ENCODE measurements at places on chromosomes 16 and 17. TPM values are rescaled to one million over a fixed set of nuclear protein-coding genes. Genes with fewer than 3 reads are reported as not detected.

- H3K36me3 ChIP-seq: no peaks in the 10 kb centered on the region
- DNase-seq: no peak
- no peak overlapping the region for H3K27ac ChIP-seq
- H3K4me1 ChIP-seq: no peaks in the 10 kb centered on the region
These were observed 68.8 kb downstream of the KATNIP start for GRCh38 chr16:27618606-27619327.

The FOXC2 gene
- total RNA-seq: 0.13 TPM

GRCh38 chr17:18921912-18922451, 30.0 kb upstream of the SLC5A10 start:
- H3K4me3 ChIP-seq: no peak overlapping the region
- no peak overlapping the region for H3K27ac ChIP-seq
- H3K36me3 ChIP-seq: peaks cover 15% of the 10 kb centered on the region

- no peaks in the 10 kb centered on the region for H3K36me3 ChIP-seq
- no peaks in the 10 kb centered on the region for H3K27me3 ChIP-seq
- H3K4me1 ChIP-seq: no peaks in the 10 kb centered on the region
- H3K4me3 ChIP-seq: no peak overlapping the region
These were observed 10.4 kb upstream of the SLC47A2 start for GRCh38 chr17:19726631-19727376.

The NOG gene
- 0.15 TPM for total RNA-seq

DNA sequence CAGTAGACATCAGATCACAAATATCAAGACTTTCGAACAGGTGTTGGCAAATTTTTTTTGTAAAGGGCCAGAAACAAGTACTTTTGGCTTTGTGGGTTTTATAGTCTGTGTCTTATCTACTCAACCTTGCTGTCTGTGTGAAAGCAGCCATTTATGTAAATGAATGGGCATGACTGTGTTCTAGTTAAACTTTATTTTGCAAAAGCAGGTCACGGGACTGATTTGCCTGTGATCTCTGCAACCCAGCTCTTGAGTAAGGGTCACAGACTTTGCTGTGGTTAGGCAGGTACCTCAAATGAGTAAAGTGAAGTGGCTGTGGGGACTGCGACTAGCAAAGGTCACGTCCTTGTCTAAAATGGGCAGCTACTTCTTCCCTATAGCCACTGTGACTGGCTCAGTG, 136.5 kb downstream of the FTO start:
- H3K27ac ChIP-seq: no peak overlapping the region
- H3K36me3 ChIP-seq: no peaks in the 10 kb centered on the region
- no peak overlapping the region for H3K4me3 ChIP-seq

The HCRT gene
- total RNA-seq: not detected

The FTO gene
- 72.7 TPM for total RNA-seq

The KRTAP1-5 gene
- total RNA-seq: not detected

DNA sequence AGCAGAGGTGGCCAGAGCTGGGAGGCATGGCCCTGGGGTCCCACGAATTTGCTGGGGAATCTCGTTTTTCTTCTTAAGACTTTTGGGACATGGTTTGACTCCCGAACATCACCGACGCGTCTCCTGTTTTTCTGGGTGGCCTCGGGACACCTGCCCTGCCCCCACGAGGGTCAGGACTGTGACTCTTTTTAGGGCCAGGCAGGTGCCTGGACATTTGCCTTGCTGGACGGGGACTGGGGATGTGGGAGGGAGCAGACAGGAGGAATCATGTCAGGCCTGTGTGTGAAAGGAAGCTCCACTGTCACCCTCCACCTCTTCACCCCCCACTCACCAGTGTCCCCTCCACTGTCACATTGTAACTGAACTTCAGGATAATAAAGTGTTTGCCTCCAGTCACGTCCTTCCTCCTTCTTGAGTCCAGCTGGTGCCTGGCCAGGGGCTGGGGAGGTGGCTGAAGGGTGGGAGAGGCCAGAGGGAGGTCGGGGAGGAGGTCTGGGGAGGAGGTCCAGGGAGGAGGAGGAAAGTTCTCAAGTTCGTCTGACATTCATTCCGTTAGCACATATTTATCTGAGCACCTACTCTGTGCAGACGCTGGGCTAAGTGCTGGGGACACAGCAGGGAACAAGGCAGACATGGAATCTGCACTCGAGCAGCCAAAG, 2.3 kb downstream of the CSF3 start:
- no peaks in the 10 kb centered on the region for H3K27me3 ChIP-seq
- no peaks in the 10 kb centered on the region for H3K36me3 ChIP-seq
- no peak overlapping the region for H3K27ac ChIP-seq
- H3K4me3 ChIP-seq: no peak overlapping the region
- no peaks in the 10 kb centered on the region for H3K4me1 ChIP-seq
- DNase-seq: no peak

DNA sequence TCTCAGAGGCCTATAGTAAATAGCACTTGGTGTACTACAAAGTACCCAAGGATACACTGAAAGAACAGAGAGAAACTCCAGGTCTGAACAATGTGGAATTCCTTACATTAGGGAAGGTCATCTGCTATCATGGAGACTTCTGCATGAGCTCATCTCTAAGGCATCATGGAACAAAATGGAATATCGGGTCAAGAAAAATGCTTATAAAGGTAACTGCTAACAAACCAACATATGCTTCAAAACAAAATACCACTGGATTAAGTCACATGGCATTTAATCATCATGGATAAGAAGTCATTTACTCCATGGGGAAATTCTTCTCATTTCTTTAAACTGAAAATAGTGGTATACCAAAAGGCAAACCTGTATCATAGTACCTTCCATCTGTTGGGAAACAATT, 34.2 kb downstream of the TXNDC11 start:
- no peak for DNase-seq
- H3K27ac ChIP-seq: no peak overlapping the region
- no peaks in the 10 kb centered on the region for H3K4me1 ChIP-seq
- H3K36me3 ChIP-seq: no peaks in the 10 kb centered on the region
- H3K27me3 ChIP-seq: no peaks in the 10 kb centered on the region
- H3K4me3 ChIP-seq: no peak overlapping the region

The PPY gene
- total RNA-seq: not detected

The IGF2BP1 gene
- total RNA-seq: 517 TPM

DNA sequence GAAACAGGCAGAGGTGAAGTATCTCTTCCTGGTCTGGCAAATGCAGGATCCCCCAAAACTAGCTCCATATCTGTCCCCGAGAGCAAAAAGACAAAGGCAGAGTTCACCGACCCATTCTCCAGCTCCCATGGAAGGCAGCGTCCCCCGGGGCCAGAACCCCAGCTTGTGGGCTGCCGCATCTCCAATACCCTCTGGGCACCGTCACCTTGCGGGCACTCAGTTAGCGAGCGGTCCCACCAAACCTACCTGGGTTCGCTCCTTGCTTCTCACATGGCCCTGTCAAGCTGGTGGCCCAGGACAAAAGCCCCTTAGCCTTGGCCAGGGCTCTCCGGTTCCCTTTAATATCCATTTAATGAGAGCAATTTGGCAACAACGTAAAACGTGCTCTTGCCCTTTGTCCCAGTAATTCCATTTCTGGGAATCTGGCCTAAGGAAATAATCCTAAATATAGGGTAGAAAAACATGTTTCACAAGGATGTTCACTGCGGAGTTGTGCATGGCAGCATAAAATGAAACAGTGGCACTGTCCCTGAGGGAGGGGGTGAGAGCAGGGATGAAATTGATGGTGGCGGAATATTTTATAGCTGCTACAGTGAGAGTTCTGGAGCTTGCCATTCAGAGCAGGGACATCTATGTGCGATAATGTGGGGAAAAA, 157.1 kb downstream of the CMIP start:
- H3K4me3 ChIP-seq: no peak overlapping the region
- no peak for DNase-seq
- H3K27ac ChIP-seq: no peak overlapping the region

GRCh38 chr16:11087691-11088073, 143.3 kb downstream of the CLEC16A start:
- no peak overlapping the region for H3K4me3 ChIP-seq
- H3K27ac ChIP-seq: no peak overlapping the region
- no peaks in the 10 kb centered on the region for H3K27me3 ChIP-seq

GRCh38 chr17:61302953-61303816, 96.5 kb upstream of the TBX2 start:
- no peaks in the 10 kb centered on the region for H3K27me3 ChIP-seq
- no peak for DNase-seq
- H3K36me3 ChIP-seq: no peaks in the 10 kb centered on the region
- no peaks in the 10 kb centered on the region for H3K4me1 ChIP-seq

DNA sequence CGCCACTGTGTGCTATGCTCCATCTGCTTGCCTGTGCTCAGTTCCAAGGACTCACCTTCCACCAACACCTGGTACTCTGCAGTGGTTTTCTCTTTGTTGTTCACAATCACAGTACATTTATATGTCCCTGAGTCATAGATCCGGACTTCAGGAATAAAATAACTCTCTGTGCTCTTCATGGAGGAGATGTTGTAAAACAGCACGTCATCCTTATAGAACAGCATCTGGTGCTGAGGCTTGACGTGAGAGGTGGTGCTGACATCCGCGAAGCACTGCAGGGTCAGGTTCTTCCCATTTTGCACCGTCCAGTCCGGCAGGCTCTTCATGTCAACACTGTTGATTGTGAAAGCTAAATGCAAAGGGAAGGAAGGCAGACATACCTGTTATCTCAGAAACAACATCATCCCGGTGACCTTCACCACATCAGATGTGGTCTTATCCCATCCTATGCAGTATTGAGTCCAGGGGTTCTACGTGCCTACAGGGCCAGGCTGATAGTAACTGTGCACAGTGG, 12.8 kb downstream of the PECAM1 start:
- H3K4me3 ChIP-seq: no peak overlapping the region
- no peaks in the 10 kb centered on the region for H3K27me3 ChIP-seq
- peaks cover 4% of the 10 kb centered on the region for H3K4me1 ChIP-seq
- no peaks in the 10 kb centered on the region for H3K36me3 ChIP-seq
- no peak overlapping the region for H3K27ac ChIP-seq

The CD300H gene
- total RNA-seq: not detected

The CACNG1 gene
- not detected for total RNA-seq

- peaks cover 4% of the 10 kb centered on the region for H3K27me3 ChIP-seq
- H3K4me3 ChIP-seq: no peak overlapping the region
- H3K27ac ChIP-seq: no peak overlapping the region
- H3K36me3 ChIP-seq: no peaks in the 10 kb centered on the region
- H3K4me1 ChIP-seq: no peaks in the 10 kb centered on the region
These were observed 108.2 kb upstream of the HS3ST2 start for GRCh38 chr16:22705799-22706198.

DNA sequence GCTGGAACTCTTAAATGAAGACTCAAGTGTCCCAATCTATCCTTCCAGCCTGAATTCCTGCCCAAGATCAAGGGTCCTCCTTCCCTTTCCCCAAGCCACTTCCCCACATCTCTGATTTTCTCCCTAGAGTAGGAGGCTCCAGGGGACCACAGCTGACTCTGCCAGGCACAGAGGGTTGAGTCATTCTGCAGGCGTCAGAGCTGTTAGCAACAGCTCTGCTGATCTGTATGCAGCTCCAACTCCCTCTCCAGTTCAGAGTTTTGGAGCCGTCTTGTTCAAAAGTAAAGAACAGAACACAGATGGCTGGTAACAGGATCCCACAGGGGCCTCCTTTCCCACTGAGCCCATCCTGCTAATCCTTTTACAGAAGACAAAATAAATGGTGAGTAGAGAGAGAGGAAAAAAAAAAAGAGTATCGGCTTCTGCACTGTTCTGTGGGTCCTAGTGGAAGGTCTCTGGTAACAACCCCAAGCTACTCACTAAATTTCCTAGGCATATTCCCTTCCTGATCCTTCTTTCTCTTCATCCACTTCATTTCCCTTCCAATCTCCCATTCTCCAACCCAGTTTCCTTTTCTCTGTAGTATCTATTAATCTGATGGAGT, 13.4 kb upstream of the TAOK1 start:
- H3K27me3 ChIP-seq: no peaks in the 10 kb centered on the region
- H3K4me3 ChIP-seq: peak overlapping the region; percentile 15
- H3K27ac ChIP-seq: peak overlapping the region; percentile 79
- no peaks in the 10 kb centered on the region for H3K36me3 ChIP-seq
- peak; percentile 92 for DNase-seq
- peaks cover 57% of the 10 kb centered on the region for H3K4me1 ChIP-seq

DNA sequence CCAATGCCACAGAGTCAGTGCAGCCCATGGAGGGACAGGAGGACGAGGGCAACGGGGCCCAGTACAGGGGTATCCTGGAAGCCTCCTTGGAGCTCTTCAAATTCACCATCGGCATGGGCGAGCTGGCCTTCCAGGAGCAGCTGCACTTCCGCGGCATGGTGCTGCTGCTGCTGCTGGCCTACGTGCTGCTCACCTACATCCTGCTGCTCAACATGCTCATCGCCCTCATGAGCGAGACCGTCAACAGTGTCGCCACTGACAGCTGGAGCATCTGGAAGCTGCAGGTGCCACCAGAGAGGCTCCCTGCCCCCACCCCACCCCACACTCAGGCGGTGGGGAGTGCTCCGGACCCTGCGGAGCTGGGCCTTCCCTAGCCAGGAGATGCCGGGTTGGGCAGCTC, 16.6 kb downstream of the TRPV2 start:
- H3K4me3 ChIP-seq: no peak overlapping the region
- H3K27me3 ChIP-seq: no peaks in the 10 kb centered on the region
- no peaks in the 10 kb centered on the region for H3K4me1 ChIP-seq
- H3K27ac ChIP-seq: no peak overlapping the region
- no peak for DNase-seq

The STX4 gene
- total RNA-seq: 35.1 TPM

- no peaks in the 10 kb centered on the region for H3K36me3 ChIP-seq
- no peak overlapping the region for H3K4me3 ChIP-seq
- no peaks in the 10 kb centered on the region for H3K27me3 ChIP-seq
These were observed 103.9 kb upstream of the FAM20A start for GRCh38 chr17:68704871-68705713.

The TMEM132E gene
- total RNA-seq: not detected

DNA sequence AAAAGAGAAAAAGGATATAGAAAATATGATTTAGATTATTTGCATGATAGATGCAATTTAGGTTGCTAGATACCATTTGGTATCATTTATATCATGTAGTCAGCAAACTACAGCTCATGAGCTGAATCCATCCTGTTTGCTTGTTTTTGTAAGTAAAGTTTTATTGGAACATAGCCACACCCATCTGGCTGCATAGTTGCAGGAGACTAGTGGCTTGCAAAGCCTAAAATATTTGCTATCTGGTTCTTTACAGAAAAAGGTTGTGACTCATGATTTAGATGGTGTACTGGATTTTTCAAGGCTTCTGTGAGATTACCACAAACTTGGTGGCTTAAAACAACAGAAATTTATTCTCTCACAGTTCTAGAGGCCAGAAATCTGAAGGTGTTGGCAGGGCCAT, 49.9 kb downstream of the MAP2K4 start:
- no peak overlapping the region for H3K27ac ChIP-seq
- H3K4me1 ChIP-seq: no peaks in the 10 kb centered on the region
- no peak overlapping the region for H3K4me3 ChIP-seq
- DNase-seq: no peak
- H3K27me3 ChIP-seq: no peaks in the 10 kb centered on the region

The KRTAP4-1 gene
- not detected for total RNA-seq

The NR1D1 gene
- 2.6 TPM for total RNA-seq

The NEUROD2 gene
- not detected for total RNA-seq

GRCh38 chr17:78789663-78790181, 7.6 kb upstream of the CYTH1 start:
- no peaks in the 10 kb centered on the region for H3K36me3 ChIP-seq
- no peak overlapping the region for H3K4me3 ChIP-seq
- no peaks in the 10 kb centered on the region for H3K27me3 ChIP-seq
- H3K4me1 ChIP-seq: peaks cover 28% of the 10 kb centered on the region

- no peaks in the 10 kb centered on the region for H3K27me3 ChIP-seq
- no peak for DNase-seq
- H3K4me1 ChIP-seq: no peaks in the 10 kb centered on the region
- no peak overlapping the region for H3K4me3 ChIP-seq
These were observed 118.9 kb upstream of the IRX3 start for GRCh38 chr16:54405478-54405877.

All from A673 (cell line).